ENCODE measurements at places on chromosomes 5 and 9.
A peak's percentile ranks its signal among the peaks of the same experiment; 100 is the strongest.

DNA sequence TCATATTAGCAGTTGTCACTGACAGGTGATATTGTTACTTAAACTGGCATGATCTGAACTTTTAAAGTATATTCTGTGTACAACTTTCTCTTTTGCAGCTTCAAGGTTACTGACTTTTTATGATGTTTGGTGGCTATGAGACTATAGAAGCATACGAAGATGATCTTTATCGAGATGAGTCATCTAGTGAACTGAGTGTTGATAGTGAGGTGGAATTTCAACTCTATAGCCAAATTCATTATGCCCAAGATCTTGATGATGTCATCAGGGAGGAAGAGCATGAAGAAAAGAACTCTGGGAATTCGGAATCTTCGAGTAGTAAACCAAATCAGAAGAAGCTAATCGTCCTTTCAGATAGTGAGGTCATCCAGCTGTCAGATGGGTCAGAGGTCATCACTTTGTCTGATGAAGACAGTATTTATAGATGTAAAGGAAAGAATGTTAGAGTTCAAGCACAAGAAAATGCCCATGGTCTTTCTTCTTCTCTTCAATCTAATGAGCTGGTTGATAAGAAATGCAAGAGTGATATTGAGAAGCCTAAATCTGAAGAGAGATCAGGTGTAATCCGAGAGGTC is 5.9 kb downstream of the ZCCHC7 start:
- no peak for DNase-seq

DNA sequence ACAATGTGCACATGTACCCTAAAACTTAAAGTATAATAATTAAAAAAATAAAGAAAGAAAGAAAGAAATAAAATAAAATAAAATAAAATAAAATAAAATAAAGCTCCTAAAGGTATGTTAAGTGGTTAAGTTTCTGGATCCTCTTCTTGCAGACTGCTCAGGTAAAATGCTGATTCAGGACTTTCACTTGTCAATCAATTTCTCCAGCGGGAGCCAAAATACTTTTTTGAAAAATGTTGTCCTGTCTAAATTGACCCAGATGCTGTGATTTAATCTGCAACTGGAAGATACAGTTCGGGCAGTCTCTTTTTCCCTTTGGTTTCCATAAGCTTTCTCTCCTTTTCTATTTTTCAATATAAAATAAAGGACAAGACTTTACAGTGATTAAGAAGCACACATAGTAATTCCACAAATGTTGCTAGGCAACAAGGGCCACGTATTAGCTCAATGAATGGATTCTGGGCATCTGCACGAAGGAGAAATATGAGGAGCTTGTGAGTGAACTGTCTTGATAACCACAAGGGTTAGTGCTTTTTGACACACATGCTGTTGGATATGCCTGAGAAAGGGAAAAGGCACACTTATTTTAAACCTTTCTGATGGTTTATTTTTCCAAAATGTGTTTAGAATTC is 38.6 kb downstream of the HTR4 start:
- DNase-seq: peak; percentile 20

DNA sequence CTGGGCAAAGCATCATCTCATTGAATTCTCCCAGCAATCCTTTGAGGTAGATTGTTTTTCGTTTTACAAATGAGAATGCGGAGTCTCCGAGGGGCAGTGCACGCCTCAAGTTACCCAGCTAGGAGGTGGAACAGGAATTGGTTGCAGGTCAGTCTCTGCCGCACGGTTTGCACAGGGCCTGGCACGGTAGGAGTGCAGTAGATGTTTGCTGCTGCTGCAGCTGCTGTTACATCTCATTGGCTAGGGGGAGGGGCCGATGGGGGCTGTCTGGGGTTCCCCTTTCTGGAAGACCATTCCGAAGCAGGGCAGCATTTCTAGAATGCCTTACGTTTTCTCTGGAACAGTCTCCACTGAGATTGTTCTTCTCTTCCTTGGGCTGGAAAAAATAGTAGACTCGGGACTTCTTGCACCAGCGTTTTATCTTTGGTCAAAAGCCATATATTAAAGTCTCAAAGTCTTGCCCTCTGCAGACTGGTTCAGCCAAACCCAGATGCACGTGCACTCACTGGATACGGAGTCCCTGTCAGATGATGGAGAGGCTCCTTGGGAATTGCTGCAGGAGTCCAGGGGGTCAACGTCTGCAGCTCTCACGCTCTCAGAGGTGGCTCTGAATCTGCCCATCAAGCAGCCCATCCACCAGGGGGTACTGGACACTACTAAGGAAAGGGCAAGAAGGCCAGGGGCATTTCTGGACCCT is 1.2 kb downstream of the USP20 start:
- no peak for DNase-seq

DNA sequence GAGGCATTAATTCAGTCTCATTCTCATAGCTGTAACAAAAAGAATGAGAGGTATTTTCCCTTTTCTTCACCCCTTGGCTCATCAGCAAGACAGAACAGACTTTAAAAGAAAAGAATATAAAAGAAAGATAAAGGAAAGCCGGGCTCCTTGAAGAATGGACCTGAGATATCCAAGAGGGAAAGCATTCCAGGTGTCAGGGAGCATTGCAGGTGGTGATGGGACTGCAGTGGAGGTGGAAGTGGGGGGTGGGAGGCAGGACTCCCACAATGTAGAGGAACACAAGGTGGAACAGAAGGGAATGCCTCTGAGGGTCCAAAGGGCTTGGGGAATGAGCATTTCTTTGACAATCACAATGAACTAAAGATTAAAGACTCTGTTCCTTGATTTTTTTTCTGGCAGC is 10.7 kb upstream of the PUM3 start:
- no peak for DNase-seq

DNA sequence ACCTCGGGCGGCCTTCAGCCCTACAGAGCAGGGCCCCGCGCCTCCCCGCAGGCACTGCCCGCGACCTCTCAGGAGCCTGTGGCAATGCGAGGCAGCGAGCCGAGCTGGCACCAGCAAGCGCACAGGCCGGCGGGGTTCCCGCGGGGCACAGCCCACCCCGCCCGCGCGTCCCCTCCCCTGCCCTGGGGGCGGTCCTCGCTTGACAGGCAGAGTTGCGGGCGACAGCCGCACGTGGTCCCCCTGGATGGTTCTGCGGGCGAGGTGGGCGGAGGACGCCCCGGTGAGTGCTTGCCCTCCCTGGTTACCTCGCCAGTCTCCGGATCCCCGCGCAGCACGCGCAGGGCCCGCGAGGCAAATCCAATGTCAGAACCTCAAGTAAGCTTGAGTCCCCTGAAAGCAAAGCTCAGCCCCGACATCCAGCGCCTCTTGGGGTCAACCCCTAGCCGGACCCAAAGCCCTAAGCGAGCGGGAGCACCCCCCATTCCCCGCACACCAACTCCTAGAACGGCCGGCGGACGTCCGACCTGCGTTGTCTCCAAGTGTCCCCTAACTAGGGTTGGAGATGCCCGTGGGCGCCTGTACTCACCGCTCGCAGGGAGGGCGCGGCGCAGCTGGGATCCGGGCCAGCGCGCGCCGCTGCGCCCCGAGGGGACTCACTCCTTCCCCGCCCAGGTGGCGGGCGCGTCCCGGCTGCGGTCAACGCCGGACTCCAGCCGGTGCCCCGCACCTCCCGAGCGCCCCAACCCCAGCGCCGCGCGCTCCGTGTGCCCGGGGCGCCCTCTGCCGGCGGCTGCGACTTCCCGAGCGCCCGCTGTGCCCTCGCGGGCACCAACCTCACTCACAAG is at the start of gene DRD1:
DRD1 (minus strand) TSS at position 123 of the 845 bp plus-strand sequence. CDS start 1,083 bp downstream, outside the sequence.
- DNase-seq: peak; percentile 47

GRCh38 chr5:131682826-131683225 is 47.8 kb upstream of the RAPGEF6 start:
- DNase-seq: no peak

DNA sequence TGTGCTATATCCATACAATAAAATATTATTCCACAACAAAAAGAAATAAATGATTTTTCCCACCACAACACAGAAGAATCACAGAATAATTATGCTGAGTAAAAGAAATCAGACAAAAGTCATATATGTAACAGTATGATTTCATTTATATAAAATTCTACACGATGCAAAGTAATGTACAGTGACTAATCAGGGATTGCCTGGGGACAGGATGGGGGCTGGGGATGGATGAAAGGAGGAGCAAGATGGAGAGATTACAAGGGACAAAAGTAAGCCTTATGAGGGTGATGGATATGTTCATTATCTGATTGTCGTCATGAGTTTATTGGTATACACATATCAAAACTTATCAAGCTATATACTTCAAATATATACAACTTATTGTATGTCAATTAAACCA is 154.0 kb downstream of the FBN2 start:
- DNase-seq: no peak

DNA sequence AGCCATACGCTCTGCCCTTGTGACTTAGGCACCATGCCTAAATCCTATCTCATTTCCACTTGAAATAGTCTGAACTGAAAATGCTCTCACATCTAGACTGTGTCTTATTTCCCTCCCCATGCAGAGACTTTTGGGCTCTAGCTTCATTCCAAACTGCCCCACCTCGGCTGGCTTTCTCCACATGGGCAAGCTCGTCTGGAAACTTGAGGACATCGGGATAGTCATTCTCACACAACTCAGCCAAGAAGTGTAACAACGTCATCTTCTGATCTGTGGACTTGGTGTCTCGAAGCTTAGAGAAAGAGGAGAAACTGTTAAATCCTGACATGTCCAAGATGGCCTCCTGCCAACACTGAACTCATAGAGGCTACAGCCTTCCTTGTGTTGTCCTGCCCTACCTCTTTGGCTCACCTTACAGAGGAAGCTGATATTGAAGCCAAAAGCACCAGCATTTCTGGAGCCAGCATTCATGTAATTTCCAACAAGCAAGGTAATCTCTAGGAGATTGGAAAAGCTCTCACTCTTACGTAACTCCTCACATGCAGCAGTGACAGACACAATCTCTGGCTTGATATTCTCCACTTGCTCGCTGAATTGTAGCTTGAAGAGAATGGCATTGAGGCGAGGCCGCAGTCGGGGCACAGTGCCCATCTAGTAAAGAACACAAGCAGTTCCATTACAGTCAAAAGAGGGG is 39.6 kb downstream of the PCDHGC5 start:
- no peak for DNase-seq

DNA sequence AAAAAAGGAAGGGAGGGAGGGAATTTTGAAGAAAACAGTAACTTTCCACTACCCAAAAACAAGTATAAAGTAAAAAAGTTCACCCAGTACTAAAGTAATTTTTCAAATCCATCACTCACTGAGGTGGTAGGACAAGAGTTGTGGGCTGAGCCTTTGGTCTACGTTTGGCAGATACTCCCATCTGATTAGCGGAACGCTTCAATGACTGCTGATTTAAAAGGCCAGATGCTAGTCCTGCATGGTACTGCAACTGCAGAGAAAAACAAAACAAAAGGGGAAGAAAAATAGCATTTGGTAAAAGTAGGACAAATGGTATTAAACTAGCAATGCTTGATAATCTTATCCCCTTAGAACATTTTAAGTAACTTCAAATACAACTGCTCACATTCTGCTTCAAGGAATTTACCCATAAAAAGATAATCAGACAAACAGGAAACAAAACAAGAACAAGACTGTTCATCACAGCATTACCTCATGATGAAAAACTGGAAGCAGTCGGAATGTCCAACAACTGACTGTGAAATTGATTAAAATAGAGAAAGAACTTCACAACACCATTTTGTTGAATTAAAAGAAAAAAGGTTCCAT is 65.4 kb downstream of the MED27 start:
- DNase-seq: no peak

DNA sequence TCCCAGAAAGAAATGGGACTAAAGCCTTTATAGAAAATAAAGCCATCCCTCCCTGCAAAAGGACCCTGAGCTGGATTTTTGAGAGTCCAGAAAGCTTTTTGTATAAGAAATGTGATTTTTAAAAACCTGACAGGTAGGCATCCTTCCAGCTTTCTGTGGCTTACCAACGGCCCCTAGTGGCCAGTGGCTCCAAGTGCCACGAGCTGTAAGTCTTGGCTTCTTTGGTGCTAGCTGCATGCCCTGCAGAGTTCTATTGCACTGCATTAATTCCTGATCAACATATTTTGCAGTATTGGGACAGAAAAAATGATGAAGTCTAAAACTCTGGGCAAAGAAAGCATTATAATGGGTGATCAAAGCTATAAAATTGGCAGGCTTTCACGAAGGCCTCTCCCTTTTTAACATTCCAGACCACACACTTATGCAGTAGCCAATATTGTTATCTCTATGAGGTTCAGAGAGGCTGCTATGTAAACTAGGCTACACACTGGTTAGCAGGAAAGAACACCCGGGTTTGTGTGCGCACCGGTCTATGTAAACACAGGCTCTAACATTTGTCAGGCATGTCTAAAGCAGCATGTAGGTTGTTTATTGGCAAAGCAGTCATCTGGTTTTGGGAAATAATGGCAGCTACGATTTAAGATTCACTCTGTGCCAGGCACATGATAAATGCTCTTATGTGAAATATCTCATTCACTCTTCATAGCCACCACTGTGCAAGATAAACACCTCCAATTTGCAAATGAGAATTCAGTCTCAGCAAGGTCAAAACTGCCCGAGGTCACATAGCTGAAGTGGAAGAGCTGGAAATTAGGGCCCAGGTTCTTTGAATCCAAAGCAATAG is 55.2 kb downstream of the NMUR2 start:
- peak; percentile 12 for DNase-seq

GRCh38 chr5:110109667-110110066 is 419.9 kb downstream of the MAN2A1 start:
- no peak for DNase-seq

- DNase-seq: no peak
Observed at GRCh38 chr9:99173570-99174504, 47.9 kb downstream of the ALG2 start.

- DNase-seq: no peak
Observed at GRCh38 chr5:91383956-91384300, 811 bp upstream of the ARRDC3 start.

GRCh38 chr9:94157050-94157801 is 73.0 kb downstream of the PTPDC1 start:
- DNase-seq: peak; percentile 88

- no peak for DNase-seq
Observed at GRCh38 chr5:38532165-38532669, 24.2 kb downstream of the LIFR start.

DNA sequence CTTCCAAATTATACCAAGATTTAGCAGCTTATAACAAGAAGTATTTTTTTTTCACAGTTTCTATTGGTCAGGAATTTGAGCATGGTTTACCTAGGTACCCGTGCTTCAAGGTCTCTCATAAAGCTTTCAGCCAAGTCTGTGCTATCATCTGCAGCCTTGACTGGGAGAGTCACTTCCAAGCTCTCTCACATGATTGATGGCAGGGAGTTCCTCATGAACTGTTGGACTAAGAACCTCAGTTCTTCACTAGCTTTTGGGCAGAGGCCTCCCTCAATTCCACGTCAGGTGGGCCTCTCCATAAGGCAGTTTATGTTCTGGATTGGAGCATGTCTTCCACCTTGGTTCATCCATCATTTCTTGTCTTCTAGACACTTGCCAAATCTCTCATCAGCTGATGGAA is 39.9 kb upstream of the APC start:
- DNase-seq: no peak

GRCh38 chr5:91146905-91147600 is 236.1 kb downstream of the ARRDC3 start:
- no peak for DNase-seq

- DNase-seq: no peak
Observed at GRCh38 chr5:178991190-178992145, 3.7 kb downstream of the GRM6 start.
